ENCODE measurements at places on chromosomes 5 and 9.

- no peak for DNase-seq
Measured at GRCh38 chr5:177367981-177368868, 10.5 kb downstream of the RGS14 start.

GRCh38 chr5:124737651-124738050 is 8.8 kb downstream of the ZNF608 start:
- no peak for DNase-seq

- DNase-seq: no peak
Measured at GRCh38 chr9:113278840-113279239, 3.4 kb downstream of the PRPF4 start.

GRCh38 chr5:22757776-22758175 is 95.4 kb downstream of the CDH12 start:
- no peak for DNase-seq

DNA sequence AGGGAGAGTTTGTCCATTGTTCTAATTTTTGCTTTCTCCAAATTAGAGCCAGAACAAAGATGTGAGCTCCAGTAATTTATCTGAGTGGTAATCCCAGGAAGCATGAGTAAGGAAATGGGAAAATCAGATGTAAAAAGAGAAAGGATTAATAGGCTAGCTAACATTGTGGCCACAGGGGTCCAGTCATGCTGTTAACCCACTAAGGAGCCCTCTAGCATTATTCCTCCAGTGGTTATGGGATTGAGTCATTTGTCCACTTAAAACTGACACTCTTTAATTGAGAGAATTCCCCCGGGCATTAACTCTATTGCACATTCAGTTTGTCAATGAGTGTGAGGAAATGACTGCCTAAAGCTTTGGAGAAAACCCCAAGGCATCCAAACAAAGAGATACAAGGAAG is 700.3 kb upstream of the TYRP1 start:
- DNase-seq: no peak

DNA sequence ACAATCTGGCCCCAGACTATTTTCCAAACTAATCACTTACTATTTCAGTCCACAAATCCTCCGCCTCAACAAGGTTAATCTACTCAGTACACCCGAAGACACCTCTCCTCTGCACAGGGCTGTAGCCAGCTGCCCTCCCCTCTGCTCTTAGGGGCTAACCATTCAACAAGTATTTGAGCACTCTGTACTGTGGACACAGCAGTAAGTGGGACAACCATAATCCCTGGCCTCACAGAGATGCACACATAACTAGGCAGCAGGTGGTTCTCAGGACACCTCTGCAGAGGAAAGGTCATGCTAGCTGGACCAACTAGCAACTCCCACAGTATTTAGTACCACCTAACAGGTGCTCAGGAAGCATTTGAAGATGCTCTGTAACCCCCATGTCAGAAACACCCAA is 5.5 kb downstream of the CAMSAP1 start:
- DNase-seq: no peak

GRCh38 chr9:125176636-125177035 is 13.0 kb downstream of the PPP6C start:
- no peak for DNase-seq

Measured in NCI-H1105 treated with DMSO at 0.1 percent for 48 hours (cell line).